LNCaP clone FGC (cell line): ENCODE measurements at places on chromosomes 4 and X.

DNA sequence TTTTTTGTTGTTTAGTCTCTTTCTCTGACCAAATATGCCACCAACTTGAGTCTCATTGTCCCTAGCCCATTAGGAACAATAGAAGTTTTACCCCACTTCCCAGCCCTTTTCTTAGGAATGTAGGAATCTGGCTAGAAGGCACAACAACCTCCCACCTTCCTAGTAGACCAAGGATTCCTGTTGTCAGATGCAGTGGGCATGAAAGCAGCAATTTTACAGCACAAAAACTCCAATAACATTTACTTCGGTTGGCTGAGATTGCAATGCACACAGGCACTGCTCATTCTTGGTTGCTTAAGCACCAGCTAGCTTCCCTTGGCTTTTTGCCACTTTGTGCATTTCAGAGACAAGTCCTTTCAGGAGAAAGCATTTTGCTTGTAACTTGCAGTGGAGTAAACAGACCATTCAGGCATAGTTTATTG, 312.8 kb downstream of the TENM3 start:
- no peak for DNase-seq

GRCh38 chrX:130075777-130076176, 34.5 kb downstream of the ELF4 start:
- DNase-seq: no peak

GRCh38 chr4:150570862-150571261, 11.1 kb upstream of the MAB21L2 start:
- DNase-seq: no peak

GRCh38 chr4:67883458-67883857, 344 bp downstream of the TMPRSS11D start:
- no peak for DNase-seq
